ENCODE measurements at places on chromosomes 3 and 15.
A peak's percentile ranks its signal among the peaks of the same experiment; 100 is the strongest.

GRCh38 chr3:56754741-56755417 lies 46.9 kb downstream of the ARHGEF3 start:
- no peak for DNase-seq

DNA sequence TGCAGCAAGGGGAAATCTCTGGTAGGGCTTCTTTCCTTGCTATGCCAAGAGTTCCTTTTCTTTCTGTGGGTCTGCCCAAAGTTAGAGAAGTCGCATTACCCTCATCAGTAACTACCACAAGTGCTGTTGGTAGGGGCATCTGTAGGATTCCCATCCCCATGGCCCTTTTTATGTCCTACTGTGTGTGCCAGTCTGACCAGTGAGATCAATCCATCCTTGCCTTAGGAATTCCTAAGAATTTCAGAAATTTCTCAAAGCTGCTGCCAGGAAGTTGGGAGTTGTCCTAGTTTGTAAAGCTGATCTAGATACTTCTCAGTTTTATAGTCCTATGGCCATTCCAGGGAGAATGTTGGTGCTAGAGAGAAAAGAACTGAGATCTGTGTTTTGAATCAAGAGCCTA lies 36.5 kb downstream of the SH3GL3 start:
- no peak for DNase-seq

DNA sequence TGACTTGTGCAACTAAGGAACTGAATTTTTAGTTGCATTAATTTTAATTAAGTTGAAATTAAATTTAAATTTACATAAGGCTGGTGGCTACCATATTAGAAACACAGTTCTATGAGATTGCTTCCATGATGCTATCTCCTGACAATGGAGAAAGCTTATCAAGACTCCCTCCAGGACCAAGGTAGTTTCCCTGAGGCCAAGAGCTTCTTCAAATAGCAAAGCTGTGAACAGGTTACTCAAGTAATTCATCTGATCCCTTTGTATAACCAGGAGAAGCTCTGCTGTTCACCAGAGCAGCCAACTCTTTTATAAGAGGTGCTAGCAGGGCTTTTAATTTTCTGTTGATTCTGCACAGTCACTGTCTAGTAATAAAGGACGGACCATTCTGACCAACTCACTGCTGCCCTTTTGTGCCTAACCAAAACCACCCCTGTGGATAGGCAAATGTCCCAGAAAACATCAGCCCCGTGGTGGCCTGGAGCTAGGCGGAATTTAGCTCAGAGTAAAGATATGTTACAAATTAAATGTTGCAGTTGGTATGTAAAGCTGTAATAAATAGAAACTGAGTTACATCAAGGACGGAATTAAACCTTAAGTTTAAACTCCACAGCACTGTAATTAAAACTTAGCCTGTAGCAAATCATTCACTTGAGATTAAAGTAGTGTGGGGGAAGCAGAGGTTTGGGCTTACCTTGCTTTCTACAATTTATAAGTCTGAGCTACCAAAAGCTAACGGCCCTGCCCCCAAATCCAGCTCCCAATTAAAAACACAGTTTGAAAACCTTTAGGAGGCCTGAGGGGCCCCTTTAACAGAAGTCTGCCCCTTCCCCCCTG lies 55.6 kb upstream of the LRTM1 start:
- no peak for DNase-seq

- no peak for DNase-seq
Measured at GRCh38 chr15:75449585-75450306, 1.7 kb downstream of the SIN3A start.

GRCh38 chr15:34889476-34889875 lies 80.1 kb downstream of the AQR start:
- DNase-seq = no peak

- no peak for DNase-seq
Measured at GRCh38 chr3:182212479-182213076, 500.9 kb downstream of the SOX2 start.

DNA sequence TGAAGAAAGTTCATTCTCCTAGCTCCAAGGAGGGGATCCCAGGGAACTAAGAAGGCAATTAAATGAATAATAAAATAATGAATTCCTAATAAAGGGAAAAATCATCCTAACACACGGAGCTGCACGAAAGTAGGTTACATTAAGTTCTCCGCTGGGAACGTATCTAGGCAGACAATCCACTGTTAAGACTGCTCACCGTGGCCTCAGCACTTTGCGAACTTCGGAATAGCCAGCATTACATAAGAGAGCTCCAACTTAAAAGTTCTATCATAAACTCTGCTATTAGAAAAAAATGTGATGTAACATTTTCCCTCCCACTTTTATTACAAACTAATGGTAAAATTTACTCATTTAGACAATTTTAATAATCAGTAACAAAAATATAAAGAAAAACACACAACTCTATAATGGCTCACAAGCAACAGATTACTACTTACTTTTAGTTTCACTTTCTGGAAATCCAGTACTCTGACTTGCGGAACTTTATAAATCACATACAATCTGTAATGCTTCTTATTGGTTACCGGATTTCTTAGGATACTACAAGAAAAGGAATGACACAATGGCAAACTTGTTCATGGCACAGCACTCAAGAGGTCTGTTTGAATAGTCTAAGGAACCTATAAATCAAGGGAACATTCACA lies 8.5 kb downstream of the SNRPA1 start:
- DNase-seq = no peak

GRCh38 chr3:183825456-183826161 lies at the start of gene MAP6D1:
MAP6D1 (minus strand) TSS chr3:183825577; CDS start chr3:183825547, 30 bp downstream.
- peak; percentile 52 for DNase-seq

DNA sequence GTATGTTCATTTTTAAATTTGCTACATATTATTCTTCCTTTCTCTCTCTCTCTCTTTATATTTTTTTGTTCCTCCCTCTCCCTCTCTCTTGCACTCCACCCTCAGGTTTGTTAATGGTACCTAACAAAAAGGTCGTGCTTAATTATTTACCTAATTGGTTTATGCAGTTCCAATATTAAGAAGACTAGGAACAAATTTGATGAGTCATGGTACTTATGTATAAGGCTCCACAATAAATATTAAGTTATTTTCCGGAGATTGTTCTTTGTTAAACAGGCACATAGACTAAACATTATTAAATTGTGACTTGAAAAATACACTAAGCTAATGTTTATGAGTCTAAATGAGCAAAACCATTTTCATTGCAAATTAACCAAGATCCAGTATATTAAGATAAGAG lies 1200.8 kb upstream of the ALCAM start:
- DNase-seq = no peak

- no peak for DNase-seq
Measured at GRCh38 chr3:104044002-104044401, 1322.7 kb upstream of the ALCAM start.

GRCh38 chr15:64519897-64520296 lies 59.5 kb downstream of the ZNF609 start:
- no peak for DNase-seq

DNA sequence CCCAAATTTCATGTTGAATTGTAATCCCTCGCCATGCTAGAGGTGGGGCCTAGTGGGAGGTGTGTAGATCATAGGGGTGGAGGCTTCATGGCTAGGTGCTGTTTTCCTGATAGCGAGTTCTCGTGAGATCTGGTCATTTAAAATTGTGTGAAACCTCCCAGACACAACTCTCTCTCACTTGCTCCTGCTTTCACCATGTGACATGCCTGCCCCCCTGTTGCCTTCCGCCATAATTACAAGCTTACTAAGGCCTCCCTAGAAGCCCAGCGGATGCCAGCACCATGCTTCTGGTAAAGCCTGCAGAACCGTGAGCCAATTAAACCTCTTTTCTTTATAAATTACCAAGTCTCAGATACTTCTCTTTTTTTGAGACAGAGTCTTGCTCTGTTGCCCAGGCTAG lies 36.0 kb downstream of the CCDC54 start:
- no peak for DNase-seq

DNA sequence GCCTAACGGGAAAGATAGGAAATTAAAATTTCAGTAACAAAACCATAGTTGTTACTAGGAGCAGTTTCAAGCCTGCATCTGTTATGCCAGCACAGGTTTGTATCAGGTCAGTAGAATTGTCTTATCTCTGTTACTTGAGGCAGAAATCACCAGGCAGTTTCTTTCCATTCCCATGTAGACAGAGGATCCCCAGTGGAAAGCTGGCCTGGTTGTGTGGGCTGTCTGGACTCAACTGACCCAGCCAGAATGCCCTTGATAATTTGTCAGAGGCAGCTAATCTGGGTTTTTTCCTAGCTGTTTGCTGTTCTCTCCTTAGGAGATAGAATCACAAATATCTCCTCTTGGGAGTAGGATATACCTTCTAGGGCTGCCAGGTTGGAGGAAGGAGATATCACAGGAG lies 1044.7 kb downstream of the IGSF11 start:
- DNase-seq = no peak

DNA sequence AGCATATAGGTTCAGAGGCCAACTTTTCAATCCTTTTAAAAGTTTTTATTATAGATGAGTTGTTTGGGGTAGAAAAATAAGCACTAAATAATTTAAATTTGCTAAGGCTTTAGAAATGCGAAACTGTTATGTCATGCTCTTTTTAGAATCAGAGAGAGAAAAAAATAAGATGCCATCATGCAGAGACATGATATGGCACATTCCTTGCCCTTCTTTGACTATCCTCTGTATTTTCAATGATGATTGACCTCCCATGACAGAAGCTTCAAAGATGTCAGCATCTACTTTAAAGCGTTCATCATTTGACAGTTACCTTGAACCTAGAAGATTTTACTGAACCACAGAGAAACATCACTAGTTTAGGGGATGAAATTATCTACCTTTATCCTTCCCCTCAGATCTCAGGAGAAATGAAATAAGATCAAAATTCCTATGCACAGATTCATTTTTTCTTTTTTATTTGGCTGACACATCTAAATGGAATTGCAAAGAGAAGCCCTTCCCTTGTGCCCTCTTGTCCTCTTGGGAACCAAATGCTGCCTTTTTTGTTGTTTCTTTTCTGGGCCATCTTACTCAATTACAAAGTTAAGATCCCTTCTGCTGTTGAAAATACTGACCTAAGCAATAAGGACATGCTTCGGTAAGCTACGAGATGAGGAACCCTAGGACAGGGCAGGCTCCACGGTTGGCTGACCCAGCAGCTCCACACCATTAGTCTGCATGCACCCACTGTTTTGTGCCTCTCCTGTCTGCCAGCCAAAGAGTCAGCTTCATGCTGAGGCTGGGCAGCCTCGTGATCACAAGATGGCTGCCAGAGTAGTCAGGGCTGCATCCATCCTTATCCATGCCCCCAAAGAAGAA lies 289.7 kb upstream of the TPM1 start:
- DNase-seq = no peak

DNA sequence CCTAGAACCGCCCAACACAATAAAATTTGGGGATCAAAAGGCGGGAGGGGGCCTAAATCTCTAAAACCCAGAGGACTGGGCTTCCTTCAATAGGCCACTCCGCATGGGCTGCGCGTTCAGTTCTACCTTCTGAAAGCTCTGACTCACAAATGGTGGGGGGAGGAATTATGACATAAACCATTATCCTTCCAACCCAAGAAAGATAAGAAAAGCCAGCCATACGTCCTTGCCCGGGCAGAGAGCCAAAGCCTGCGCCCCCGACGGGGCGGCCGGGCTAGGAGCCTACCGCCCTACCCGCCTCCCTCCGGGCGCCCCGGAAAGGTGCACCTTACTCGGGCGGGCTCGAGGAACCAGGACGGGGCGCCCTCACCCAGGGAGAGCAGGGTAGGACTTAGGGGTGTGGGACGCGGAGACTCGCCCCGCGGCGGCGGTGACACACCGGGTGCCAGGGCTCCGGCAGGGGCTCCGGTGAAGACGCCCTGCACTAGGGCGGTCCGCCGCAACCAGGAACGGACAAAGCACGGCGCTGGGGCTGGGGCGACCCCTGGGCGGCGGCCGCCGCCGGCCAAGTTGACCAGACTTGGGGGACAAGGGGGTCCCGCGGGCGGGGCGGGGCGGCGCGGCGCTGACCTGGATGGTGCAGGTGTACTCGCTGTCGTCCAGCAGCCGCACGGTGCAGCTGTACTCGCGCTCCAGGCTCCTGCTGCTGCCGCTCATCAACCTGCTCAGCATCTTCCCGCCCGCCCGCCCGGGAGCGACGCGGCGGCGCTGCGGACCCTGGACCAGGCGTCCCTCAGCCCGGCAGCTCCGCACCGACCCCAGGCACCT lies 534 bp downstream of the FRMD5 start:
- DNase-seq = peak; percentile 3

DNA sequence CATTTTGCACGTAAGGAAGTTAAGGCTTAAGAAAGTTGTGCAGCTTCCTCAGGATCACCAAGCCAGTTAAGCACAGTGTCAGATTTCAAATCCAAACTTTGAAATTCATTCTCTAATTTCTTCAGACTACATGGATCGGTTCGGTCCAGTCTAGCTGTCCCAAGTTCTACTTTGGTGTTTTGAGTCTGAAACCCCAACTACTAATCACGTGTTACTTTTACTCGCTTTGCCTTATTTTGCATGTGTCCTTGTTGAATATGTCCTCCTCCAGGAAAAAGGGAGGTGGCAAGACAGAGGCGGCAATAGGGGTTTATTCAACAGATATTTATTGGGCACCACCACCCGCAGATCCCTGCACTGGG lies 522 bp upstream of the GXYLT2 start:
- DNase-seq = no peak

DNA sequence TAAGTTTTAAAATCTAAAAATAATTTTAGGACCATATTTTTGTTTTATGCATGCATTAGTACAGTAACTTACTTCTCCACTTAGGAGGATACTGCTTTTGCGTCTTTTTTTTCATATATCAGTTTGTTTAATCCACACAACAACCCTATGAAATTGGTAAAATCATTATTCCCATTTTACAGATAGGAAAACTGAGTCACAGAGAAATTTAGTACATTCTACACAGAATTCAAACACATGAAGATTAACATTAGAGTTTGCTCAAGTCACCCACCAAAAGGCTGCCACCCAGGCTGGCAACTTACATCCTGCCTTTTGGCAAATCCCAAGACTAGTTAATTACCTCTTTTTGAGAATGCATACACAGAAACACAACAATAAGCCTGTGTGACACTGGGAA lies 28.7 kb downstream of the TNIK start:
- no peak for DNase-seq

GRCh38 chr15:85440451-85440850 lies 60.0 kb downstream of the AKAP13 start:
- DNase-seq = no peak

DNA sequence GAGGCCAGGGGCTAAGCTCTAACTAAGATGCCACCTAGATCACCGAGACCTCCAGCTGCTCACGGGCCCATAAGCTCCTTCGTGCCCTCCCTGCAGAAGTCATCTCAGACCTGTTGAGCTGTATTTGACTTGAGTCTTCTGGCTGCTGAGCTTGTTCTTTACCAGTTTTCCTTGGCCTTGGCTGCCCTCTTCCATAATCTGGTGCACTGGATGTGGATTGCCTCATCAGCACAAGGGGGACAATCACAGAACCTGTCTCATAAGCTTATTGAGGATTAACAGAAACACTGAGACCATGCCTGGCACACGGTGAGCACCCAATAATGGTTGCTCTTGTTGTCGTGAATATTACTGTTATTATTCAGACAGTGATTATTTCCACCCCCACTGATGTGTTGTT lies 101.1 kb downstream of the EPHB1 start:
- DNase-seq = no peak

- no peak for DNase-seq
Measured at GRCh38 chr3:30006111-30006510, 600.3 kb upstream of the TGFBR2 start.

All from endothelial cell (in vitro differentiated cells).